ENCODE measurements at places on chromosomes 1 and 21. TPM values are rescaled to one million over a fixed set of nuclear protein-coding genes. Genes with fewer than 3 reads are reported as not detected.

DNA sequence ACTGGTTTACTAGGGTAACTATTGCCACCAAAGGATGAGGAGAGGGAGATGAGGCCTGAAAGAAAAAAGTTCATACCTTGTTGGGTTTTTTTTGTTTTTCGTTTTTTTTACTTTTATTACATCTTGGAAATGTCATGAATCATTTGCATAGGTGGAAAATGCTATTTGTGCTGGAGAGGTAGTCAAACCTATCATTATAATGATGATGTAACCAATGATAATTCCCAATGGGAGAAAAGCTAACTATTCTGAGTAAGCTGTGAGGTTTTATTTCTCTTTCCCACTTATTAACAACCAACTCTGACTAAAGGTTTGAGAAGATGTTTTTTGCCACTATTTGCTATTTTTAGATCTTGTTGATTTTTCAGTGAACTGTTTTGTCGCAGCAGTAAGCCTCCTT, 29.0 kb downstream of the SH3GLB1 start:
- H3K27ac ChIP-seq, result no peak overlapping the region
- no peak overlapping the region for H3K4me3 ChIP-seq
- DNase-seq, result no peak
- H3K27me3 ChIP-seq, result no peaks in the 10 kb centered on the region

Gene ELK4
- total RNA-seq, result 35.6 TPM

GRCh38 chr1:217091561-217091960, 368.3 kb upstream of the ESRRG start:
- peaks cover 56% of the 10 kb centered on the region for H3K27me3 ChIP-seq
- no peak overlapping the region for H3K4me3 ChIP-seq
- H3K4me1 ChIP-seq, result peaks cover 9% of the 10 kb centered on the region
- no peak for DNase-seq
- H3K36me3 ChIP-seq, result no peaks in the 10 kb centered on the region
- H3K27ac ChIP-seq, result no peak overlapping the region

- no peak overlapping the region for H3K27ac ChIP-seq
- DNase-seq, result no peak
- no peaks in the 10 kb centered on the region for H3K36me3 ChIP-seq
- H3K27me3 ChIP-seq, result no peaks in the 10 kb centered on the region
- H3K4me1 ChIP-seq, result peaks cover 18% of the 10 kb centered on the region
These were observed 88.1 kb downstream of the UCK2 start for GRCh38 chr1:165915480-165915879.

DNA sequence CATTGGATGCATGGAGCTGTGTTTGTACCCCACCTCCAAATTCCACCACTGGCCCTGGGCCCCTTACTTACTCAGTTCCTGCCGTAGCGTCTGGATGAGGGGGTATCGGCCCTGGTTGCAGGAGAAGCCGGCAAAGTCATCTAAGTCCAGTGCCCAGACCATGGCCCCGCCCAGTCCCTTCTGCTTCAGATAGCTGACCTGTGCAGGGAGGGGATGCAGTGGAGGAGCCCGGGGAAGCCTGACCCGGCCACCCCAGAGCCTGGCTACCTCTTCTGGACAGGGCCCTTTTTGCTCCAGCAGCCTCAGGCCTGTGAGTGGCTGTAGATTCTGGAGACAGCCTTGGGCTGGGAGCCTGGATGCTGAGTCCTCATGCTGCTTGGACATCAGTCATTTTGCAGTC, 11.8 kb downstream of the CHIT1 start:
- peaks cover 49% of the 10 kb centered on the region for H3K27me3 ChIP-seq
- H3K36me3 ChIP-seq, result no peaks in the 10 kb centered on the region
- H3K4me1 ChIP-seq, result no peaks in the 10 kb centered on the region
- DNase-seq, result no peak
- no peak overlapping the region for H3K27ac ChIP-seq

DNA sequence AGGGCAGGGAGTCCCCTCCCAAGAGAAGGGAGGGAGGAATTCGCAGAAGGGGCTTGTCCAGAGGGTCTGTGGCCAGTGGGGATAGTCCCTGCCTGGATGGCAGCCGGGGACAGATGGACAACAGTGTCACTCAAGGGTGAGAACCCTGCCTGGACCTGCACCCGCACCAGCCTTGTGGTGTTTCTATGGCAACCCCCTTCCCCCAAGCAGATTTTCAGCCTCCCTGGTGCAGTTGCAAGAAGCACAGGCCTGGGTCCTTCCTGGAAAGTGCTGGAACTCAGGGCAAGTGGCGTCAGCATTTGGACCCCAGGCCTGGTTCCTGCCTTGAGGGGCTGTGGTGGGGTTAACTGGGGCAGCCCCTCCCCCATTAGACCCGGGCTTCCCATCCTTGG, 83.8 kb upstream of the ACTL8 start:
- H3K4me3 ChIP-seq, result no peak overlapping the region
- H3K4me1 ChIP-seq, result no peaks in the 10 kb centered on the region

GRCh38 chr1:170032531-170033280, 41.8 kb downstream of the KIFAP3 start:
- DNase-seq, result no peak
- peaks cover 23% of the 10 kb centered on the region for H3K4me1 ChIP-seq
- H3K27me3 ChIP-seq, result no peaks in the 10 kb centered on the region

DNA sequence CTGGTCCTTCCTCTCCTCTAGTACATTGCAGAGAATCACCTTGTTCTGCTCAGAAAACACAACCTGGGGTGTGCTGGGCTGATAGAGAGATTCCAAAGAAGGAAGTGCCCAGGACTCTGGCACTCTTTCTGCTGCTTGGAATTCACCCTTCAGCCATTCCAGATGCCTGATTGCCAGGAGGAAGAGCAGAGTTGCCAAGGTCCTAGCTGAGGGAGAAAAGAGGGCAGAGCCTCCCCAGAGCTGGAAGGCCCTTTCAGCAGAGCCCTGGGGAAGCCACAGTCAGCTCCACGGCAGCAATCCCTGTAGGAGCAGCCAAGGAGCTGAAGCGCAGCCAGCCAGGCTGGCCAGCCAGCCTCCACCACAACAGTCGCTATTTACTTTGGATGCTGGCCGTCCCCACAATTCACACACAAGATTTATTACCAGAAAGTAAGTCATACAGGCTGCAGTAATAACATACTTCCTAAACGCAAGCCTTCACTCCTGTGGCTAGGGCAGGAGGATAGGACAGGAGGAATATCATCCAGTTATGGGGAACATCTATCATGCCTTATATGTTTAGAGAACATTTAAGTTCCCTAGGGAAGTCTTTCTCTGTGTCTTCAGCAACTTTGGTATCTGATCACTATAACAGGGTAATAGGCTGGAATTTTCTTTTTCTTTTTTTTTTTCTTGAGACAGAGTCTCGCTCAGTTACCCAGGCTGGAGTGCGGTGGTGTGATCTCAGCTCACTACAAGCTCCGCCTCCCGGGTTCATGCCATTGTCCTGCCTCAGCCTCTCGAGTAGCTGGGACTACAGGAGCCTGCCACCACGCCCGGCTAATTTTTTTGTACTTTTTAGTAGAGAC, 36.6 kb upstream of the SLC44A3 start:
- no peaks in the 10 kb centered on the region for H3K36me3 ChIP-seq
- DNase-seq, result no peak
- peaks cover 22% of the 10 kb centered on the region for H3K4me1 ChIP-seq
- no peaks in the 10 kb centered on the region for H3K27me3 ChIP-seq
- peak overlapping the region; percentile 96 for H3K27ac ChIP-seq

- no peak overlapping the region for H3K27ac ChIP-seq
- no peak for DNase-seq
- peaks cover 4% of the 10 kb centered on the region for H3K4me1 ChIP-seq
These were observed 5.3 kb upstream of the TFF2 start for GRCh38 chr21:42356046-42356445.

Gene DNASE2B
- not detected for total RNA-seq

- H3K4me3 ChIP-seq, result no peak overlapping the region
- no peaks in the 10 kb centered on the region for H3K36me3 ChIP-seq
- H3K27ac ChIP-seq, result no peak overlapping the region
- H3K4me1 ChIP-seq, result peaks cover 12% of the 10 kb centered on the region
These were observed 25.5 kb downstream of the CAPN9 start for GRCh38 chr1:230772457-230773395.

DNA sequence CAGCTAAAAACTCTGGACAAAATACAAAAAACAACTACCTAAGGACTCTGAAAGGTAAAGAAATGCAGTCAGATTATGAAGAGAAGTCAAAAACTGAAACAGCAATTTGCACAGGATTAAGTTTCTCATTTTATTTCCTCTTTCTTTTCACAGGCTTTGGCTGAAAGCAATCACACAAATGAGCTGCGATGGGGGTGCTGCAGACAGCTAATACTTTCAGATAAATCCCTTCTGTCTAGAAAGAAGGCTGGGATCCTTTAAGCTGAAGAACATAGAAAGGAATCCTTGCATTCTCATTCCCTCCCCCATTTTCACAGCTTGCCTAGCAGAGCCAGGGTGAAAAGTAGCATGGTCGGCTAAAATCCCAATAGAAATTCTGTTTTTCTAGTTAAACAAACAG, 32.0 kb upstream of the PRDX6 start:
- no peak for DNase-seq
- no peak overlapping the region for H3K27ac ChIP-seq
- peaks cover 7% of the 10 kb centered on the region for H3K4me1 ChIP-seq
- H3K27me3 ChIP-seq, result no peaks in the 10 kb centered on the region

GRCh38 chr1:19650416-19651140, 6.5 kb downstream of the NBL1 start:
- peak overlapping the region; percentile 65 for H3K27ac ChIP-seq
- H3K4me1 ChIP-seq, result peaks cover 61% of the 10 kb centered on the region
- no peaks in the 10 kb centered on the region for H3K27me3 ChIP-seq
- DNase-seq, result no peak
- H3K4me3 ChIP-seq, result no peak overlapping the region

GRCh38 chr1:26094677-26095383, 16.8 kb upstream of the PDIK1L start:
- no peaks in the 10 kb centered on the region for H3K36me3 ChIP-seq
- H3K4me1 ChIP-seq, result peaks cover 16% of the 10 kb centered on the region
- H3K27ac ChIP-seq, result no peak overlapping the region

GRCh38 chr1:186564582-186564981, 103.7 kb upstream of the PDC start:
- H3K36me3 ChIP-seq, result no peaks in the 10 kb centered on the region
- H3K4me3 ChIP-seq, result no peak overlapping the region
- H3K4me1 ChIP-seq, result peaks cover 10% of the 10 kb centered on the region

Gene CASQ1
- total RNA-seq, result 0.25 TPM

Gene SLC30A2
- total RNA-seq, result 0.12 TPM

DNA sequence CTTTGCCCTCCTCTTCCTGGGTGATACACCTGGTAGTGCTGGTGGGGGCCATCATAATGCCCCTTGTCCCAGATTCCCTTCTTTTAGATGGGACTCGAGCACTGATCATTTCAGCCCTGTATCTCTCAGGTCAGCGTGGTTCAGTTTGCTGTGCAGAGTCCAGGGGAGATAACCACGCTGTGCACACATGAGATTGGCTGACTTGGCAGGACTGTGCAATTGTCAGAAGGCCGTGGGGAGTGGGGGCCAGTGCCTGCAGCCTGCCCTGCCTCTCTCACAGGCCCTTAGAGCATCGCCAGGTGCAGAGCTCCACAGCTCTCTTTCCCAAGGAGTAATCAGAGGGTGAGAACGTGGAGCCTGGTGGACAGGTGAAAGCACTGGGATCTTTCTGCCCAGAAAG, 15.2 kb downstream of the EPHX1 start:
- peaks cover 5% of the 10 kb centered on the region for H3K36me3 ChIP-seq
- no peaks in the 10 kb centered on the region for H3K27me3 ChIP-seq
- no peak for DNase-seq
- peaks cover 7% of the 10 kb centered on the region for H3K4me1 ChIP-seq
- H3K27ac ChIP-seq, result no peak overlapping the region

Gene SLC5A9
- not detected for total RNA-seq

DNA sequence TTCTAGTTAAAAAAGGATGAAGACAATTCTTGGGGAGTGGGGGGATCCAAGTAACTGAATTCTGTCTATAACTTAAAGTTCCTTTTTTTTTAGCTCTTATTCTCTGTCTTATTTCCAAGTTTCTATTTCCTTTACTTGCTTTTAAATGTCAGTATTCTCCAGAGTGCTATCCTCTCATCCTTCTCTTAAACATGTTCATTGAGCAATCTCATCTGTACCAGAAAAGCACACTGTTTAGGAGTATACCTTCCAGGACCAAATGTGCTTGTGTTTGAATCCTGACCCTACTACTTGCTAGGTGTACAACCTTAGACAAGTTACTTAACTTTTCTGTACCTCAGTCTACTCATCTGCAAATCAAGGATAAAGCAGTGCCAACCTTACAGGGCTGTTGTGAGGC, 50.1 kb downstream of the AKT3 start:
- H3K36me3 ChIP-seq, result peaks cover 6% of the 10 kb centered on the region
- peaks cover 32% of the 10 kb centered on the region for H3K4me1 ChIP-seq
- no peak overlapping the region for H3K27ac ChIP-seq
- no peak overlapping the region for H3K4me3 ChIP-seq

GRCh38 chr1:89553157-89553556, 28.5 kb downstream of the LRRC8B start:
- no peak for DNase-seq
- no peak overlapping the region for H3K4me3 ChIP-seq
- no peaks in the 10 kb centered on the region for H3K27me3 ChIP-seq
- peaks cover 5% of the 10 kb centered on the region for H3K4me1 ChIP-seq
- no peak overlapping the region for H3K27ac ChIP-seq
